Stimulated activated CD8-positive, alpha-beta memory T cell treated with anti-CD3 and anti-CD28 coated beads, Interleukin-2, amount 100 ng/mL, for 1 hour (primary cell): ENCODE measurements at places on chromosomes 5 and 9.

DNA sequence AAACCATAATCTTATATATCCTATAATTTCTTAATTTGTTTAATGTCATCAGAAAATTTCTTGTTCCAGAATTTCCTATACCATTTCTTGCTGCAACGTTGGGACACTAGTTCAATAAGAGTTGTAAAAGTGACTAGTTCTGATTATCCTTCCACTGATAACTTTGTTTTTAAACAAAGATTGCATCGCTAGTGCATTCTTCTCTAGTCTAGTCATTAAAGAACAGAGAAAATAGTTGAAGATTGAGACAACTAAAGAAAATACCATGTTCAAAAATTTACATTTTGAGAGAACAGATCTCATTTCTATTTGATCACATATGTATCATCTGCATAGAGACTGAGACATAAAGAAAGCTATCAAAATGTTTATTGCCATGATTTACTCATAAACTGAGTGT lies 1888.2 kb downstream of the EFNA5 start:
- no peak for DNase-seq

DNA sequence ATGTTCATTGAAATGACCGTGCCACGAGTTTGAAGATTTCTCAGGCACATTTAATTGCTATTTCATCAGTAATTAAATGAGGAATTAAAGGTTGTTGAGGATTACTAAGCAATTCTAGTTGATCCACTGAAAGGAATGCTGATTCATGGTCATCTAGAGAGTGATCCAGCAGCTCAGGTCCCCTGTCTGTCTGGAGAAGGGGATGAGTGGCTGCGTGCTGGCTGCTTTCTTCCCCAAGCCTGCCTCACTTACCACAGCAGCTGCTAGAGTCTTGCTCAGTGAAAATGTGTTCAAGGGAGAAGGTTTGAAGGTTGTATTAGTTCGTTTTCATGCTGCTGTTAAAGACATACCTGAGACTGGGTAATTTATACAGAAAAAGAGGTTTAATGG lies 7.8 kb upstream of the TGFBI start:
- DNase-seq: no peak

DNA sequence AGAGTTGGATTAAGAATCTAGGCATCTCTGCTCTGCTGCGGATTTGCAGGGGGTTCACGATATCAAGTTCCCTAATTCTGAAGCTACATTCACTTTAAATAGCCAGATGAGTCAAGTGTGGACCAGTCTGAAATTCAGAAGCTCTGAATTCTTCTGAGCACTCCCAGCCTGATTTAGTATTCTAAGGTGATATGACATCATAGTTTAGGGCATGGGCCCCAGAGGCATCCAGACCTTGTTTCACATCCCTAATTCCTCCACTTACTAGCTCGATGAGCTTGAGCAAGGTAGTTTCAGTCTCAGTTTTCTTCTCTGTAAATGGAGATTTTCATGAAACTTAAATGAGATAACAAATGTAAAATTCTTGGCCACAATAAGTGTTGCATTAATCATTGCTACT lies 65.2 kb downstream of the TMEM167A start:
- DNase-seq: no peak

DNA sequence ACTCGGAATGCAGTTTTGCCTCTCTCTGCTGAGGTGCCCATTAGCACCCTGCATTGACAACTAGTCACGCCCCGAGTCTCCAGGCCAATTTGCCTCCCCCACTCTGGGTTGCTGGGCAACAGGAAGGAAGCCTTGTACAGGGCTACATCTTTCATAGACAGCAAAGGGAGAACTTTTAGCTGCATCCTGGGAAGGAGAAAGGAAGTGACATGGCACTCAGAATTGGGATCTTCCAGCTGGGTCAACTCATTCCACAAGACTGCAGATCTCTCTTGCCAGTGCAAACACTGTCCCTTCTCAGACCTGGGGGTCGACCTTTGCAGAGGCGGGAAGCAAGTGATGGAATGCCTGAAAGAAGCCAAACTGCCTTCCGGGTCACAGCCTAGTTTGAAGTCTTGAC lies 282.0 kb downstream of the SLIT3 start:
- DNase-seq: no peak

GRCh38 chr5:35338157-35338453 lies 107.8 kb upstream of the PRLR start:
- no peak for DNase-seq

- no peak for DNase-seq
These were observed 118.2 kb downstream of the HSD17B3 start for GRCh38 chr9:96183751-96184150.

DNA sequence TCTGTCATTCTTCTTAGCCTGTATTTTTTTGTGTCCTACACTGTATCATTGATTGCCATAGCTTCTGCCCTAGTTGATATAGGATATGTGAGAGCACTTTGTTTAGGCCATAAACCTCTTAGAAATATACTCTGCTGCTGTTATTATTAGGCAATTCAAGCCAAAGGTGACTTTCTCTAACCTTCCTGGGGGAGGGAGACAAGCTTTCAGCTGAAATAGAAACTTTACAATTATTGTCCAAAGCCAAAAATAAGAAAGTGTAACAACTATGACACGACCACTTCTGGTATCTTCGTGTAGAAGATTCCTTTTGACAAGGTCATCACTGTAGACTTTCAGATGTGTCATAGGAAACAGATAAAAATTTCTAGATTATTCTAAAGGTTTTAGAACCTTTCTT lies 12.2 kb upstream of the CSNK1A1 start:
- no peak for DNase-seq

DNA sequence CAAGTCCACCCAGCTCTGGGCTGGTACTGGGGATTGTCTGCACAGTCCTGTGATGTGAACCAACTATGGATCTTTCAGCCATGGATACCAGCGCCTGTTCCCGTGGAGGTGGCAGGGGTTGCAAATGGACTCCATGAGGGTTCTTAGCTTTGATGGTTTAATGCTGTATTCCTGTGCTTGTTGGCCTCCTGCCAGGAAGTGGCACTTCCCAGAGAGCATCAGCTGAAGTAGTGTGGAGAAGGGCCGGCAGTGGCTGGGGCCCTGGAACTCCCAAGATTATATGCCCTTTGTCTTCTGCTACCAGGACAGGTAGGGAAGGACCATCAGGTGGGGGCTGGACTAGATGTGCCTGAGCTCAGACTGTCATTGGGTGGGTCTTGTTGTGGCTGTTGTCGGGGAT lies 1104.8 kb upstream of the COX7C start:
- no peak for DNase-seq
